ENCODE measurements at places on chromosomes 5 and 9. TPM values are rescaled to one million over a fixed set of nuclear protein-coding genes. Genes with fewer than 3 reads are reported as not detected.
A peak's percentile ranks its signal among the peaks of the same experiment; 100 is the strongest.

The PRRC2B gene
- 30.5 TPM for polyA plus RNA-seq

The IL4 gene
- polyA plus RNA-seq = not detected

The GIN1 gene
- 3.1 TPM for polyA plus RNA-seq

The RNF183 gene
- polyA plus RNA-seq = 0.46 TPM

- DNase-seq = no peak
These were observed 34.1 kb upstream of the PLPP1 start for GRCh38 chr5:55568654-55569512.

- DNase-seq = no peak
These were observed 595.4 kb upstream of the RIOK2 start for GRCh38 chr5:97778451-97778850.

- DNase-seq = no peak
These were observed 395.1 kb upstream of the RPS23 start for GRCh38 chr5:82673057-82673809.

DNA sequence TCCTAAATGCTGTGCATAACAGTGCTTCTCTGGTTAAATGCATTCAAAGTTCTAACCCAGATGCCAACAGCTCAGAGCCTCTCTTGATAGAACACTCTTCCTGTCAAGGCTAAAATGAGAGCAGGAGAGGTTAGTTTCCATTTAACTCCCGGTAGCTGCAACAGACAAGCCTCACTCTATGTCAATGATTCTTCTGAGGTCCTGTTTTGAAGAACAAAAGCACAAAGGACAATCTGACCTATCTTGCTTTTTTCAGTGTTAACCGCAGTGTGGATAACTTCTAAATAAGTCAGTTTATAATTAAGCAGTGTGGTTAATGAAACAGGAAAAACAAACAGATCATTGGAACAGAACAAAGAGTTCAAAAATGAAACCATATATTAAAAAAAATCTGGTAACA, 80.7 kb downstream of the ANKRD55 start:
- DNase-seq = peak; percentile 30

- DNase-seq = no peak
These were observed 91.9 kb upstream of the SH3PXD2B start for GRCh38 chr5:172546196-172546595.

- no peak for DNase-seq
These were observed 120.6 kb upstream of the NIPBL start for GRCh38 chr5:36755920-36756488.

DNA sequence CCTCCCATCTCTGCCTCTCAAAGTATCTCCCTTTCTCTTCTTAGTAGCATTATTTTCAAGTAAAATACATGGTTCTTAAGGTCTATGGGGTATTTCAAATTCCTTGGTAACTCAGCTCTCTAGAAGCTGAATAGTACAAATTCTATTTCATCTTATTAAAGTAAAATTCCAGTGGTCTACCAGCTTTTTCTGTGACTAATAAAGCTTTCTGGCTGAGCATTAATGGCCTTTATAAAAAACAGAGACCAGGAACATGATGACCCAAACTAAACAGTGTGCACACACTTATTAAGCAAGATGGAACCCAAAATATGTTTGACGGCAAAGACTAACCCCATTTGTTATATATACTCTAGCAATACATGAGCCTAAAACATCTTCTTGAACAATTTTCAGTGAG, 142.6 kb downstream of the OR2K2 start:
- no peak for DNase-seq

- no peak for DNase-seq
These were observed 4.5 kb downstream of the DBN1 start for GRCh38 chr5:177468685-177469628.
